ENCODE measurements at places on chromosomes 7 and 10.

- DNase-seq: no peak
These were observed 604.1 kb downstream of the GALNT17 start for GRCh38 chr7:71735961-71736556.

- no peak for DNase-seq
These were observed 43.3 kb downstream of the SGCE start for GRCh38 chr7:94612661-94613060.

DNA sequence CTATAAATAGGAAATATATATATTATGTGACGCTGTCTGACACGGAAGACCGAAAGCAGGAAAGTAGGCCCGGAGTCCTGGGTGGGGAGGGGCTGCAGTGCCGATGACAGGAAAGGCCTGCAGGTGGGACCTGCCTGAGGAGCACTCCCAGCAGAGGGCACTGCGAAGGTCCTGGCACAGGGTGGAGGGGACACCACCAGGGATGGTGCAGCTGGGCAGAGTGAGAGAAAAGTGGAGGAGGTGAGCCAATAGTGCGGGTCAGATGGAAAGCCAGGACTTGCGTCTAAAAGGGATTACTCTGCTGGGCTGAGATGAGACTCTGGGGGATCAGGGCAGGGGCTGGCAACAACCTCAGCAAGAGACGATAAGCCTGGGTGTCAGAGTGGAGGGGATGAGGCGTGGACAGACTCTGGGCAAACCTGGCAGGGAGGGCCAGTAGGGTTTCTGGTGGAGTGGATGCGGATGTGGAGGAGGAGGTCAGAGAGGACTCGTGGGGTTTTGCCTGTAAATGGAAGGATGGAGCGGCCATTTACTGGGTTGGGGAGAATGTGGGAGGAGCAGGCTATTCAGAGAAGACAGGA, 118.2 kb upstream of the ZNF746 start:
- no peak for DNase-seq

DNA sequence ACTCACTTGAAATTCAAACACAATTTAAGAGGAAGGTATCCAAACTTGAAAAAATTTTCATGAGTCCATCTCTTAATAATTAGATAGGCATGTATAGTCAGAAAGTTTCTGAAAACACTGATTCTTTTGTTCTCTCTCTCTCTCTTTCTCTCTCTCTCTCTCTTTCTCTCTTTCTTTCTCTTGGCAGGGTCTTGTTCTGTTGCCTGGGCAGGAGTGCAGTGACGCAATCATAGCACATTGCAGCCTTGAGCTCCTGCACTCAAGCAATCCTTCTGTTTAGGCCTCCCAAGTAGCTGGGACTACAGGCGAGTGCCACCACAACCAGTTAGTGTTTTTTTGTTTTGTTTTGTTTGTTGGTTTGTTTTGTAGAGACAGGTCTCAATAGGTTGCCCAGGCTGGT, 59.3 kb downstream of the PRTFDC1 start:
- DNase-seq: no peak

GRCh38 chr7:1917221-1918062, 247.4 kb downstream of the ELFN1 start:
- DNase-seq: no peak

DNA sequence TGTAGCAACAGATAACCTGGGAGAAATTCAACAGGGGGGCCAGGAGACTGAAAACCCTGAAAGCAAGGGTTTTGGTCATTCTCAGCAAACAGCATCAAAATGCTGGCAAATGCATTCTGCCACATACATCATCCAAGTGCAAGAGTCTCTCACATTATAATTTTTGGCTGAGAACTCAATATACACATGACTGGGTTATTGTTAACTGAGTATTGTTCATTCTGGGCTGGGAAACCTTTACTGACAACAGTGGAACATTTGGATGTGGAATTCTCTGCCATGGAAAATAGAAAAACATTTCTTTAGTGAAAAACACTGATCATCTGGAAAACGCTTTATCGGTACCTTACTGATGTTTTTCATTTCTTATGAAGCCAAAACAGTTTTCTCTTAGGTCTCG, 73.1 kb upstream of the MET start:
- no peak for DNase-seq

- no peak for DNase-seq
These were observed 42.4 kb downstream of the PDK4 start for GRCh38 chr7:95553939-95554338.

DNA sequence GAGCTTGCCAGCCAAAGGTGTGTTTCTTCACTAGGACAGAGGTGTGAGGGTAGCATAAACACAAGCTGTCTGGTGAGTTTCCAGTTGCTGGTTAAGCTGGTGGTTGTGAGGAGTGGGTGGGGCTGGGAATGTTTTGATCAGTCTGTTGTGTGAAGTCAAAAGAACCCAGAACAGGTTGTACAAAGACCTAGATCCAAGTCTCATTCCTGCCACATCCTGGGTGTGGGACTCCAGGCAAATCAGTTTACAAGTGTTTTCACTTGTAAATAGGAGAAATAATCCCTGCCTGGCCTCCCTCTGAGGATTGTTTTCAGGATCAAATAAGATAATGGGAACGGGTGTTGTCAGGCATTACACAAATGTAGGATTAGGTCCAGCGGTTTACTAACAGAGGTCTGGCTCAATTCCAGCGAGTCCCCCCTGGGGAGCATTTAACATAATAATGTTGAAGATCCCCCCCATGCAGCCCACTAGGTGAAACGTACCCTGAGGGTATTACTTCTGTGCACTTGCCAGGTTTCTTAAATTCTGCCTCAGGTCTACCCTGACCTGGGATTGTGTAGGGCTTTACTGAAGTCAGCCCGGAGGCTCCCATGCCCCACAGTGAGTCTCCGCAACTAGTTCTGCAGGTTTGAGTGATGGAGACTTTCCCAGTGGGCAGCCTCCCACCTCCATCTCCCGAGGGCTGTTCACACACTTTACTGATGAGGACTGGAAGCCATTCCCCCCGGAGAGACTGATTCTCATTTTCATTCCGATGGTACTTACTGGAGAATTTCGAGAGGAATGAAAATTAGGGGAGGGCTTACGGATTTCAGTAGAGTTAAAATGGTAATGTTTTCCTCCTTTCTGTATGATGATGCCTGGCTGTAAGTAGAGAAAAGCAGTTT, 2.7 kb upstream of the FRAT2 start:
- no peak for DNase-seq

DNA sequence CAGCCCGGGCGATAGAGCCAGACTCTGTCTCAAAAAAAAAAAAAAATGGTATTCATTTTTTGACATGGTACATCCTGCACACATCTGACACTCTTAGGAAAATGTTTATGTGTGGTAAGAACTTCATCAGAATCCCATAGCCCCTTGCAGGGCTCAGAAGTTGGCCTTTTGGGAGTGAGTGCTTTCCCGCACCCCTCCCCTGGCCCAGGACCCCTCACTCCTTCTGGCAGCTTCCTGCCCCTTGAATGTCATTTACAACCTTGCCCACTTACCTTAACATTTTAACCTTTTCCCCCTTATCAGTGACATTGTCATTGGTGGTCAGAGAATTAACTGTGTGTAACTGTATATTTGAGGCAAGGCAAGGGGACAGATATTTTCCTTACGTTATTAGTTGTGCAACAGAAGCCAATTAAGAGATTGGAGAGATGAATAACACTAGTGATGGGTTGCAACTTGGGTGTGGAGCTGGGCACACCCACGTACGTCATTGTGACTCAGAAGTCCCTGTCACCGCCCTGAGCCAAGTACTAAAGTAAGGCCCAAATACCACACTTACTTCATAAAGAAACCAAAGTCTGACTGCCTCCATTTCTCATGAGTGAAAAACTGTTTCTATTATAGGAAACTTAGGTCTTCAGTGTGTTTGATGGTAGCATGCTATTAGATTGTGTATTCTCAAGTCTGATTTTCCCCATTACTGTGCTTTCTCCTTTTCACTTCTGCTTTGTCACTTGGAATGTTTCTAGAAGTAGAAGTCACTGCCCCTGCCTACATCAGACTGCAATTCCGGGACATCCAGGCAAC, 31.6 kb downstream of the OGDH start:
- peak; percentile 63 for DNase-seq

- no peak for DNase-seq
These were observed 80.0 kb upstream of the COL1A2 start for GRCh38 chr7:94314413-94315410.

GRCh38 chr10:108411206-108411605, 1246.7 kb upstream of the SORCS1 start:
- no peak for DNase-seq

GRCh38 chr7:133804127-133804526, 323.0 kb upstream of the LRGUK start:
- DNase-seq: no peak

DNA sequence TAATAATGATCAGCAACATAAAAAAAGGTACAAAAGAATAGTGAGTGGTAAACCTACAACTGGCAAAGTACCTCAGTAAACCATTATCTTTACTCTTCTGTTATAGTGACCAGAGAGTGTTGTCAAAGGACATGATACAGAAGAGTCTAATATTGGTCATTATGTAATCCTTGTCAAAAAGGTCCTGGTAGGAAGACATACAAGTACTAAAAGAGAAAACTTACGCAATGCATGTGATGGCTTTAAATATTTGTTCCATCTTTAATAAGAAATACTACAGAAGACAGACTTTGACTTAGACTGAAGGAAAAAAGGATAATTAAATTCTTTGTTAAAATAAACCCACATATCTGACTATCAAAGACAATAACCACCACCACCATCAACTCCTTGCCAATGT, 6.5 kb downstream of the DOCK4 start:
- no peak for DNase-seq

GRCh38 chr10:25641595-25641994, 292.4 kb upstream of the MYO3A start:
- DNase-seq: no peak

GRCh38 chr7:80253237-80253636, 118.6 kb downstream of the GNAI1 start:
- DNase-seq: no peak

DNA sequence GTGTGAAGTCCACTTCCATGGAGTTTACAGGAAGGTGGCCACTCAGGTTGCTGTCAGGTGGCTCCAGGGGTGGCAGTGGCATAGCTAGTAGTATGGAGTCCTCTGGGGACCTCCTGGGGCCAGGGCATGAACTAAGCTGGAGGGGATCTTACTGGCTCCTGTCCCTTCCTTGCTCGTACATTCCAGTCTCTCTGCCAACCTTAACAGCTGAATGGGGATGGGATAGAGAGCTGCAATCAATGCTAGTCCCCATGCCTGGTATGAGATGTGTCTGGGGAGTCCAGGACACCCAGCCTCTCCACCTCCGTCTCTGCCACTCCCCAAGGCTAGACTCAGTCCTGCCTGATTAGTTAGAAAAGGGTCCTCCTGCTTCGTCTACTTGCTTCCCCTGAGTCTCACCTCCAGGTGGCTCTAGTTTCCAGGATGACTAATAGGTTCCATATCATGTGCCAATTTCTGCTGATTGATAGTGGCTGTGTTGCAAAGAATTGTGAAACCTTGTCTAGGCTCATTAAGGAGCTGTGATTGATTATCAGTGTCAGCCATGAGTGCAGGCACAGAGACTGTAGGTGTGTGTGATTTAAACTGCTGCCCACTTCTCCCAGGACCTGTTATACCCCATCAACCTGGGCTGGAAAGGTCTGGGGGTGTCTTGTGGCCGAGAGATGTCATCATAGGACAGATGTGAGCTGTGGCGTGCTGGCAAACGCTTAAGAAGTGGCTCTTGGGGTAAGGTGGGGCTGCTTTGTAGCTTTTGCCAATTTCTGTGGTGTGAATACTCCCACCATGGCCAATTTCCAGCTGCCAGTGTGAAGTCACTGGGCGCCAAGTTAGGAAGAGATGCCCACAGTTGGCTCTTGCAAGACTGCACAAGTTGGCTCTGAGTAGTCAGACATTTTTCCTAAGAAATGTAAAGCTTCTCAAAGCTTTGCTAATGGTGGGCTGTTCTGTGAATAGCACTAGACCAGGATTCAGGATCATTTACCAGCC, 59.8 kb downstream of the COL13A1 start:
- no peak for DNase-seq

DNA sequence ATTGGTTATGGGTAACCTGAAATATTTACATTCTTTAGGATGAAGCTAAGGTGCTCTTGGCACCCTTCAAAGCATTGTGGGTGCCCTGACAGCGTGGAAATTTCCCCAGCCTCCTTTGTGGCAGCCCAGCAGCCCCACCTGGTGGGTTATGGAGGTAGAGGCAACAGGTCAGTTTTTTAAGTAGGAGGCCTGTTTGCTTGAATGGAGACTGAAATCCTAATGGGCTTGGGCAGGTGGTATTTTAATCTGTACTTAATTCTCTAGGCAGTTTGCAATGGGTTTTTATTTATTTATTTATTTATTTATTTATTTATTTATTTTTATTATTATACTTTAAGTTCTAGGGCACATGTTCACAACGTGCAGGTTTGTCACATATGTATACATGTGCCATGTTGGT, 139.4 kb downstream of the EPC1 start:
- peak; percentile 19 for DNase-seq

- DNase-seq: peak; percentile 64
These were observed 328 bp downstream of the ESYT2 start for GRCh38 chr7:158829021-158829341.
